Left kidney (tissue), 8 donors: ENCODE measurements at places on chromosomes 1 and 21.

GRCh38 chr21:44710294-44710665, 1.1 kb downstream of the TSPEAR start:
- DNase-seq: no peak

DNA sequence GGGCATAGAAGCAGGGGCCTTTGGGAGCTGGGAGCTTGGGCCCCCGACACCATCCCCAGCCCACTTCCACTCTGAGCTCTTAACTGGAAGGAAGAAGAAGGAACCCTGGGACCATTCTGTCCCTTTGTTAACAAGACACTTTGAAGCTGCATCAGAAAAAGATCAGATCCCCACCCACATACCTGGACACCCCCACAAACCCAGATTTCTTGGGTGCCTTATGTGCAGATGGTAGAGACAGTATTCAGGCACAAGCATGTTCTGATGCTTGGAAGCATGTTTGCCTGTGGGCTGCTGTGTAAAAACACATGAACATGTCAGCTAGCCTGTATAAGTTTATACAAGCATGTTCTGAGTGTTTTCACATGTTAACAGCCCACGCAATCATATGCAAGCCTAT, 3.7 kb downstream of the DLGAP3 start:
- no peak for DNase-seq

DNA sequence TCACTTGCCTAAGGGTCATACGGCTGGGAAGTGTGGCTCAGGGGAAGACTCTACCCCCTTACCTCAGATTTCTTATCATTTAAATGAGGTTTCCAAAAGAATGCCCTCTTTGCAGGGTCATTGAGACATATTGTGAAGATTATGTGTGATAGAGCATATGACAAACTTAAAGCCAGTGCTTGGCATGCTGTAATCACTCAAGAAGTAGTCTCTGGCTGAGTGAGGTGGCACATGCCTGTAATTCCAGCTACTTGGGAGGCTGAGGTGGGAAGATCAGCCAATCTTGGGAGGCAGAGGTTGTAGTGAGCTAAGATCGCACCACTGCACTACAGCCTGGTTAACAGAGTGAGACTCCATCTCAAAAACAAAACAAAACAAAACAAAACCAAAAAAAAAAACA, 7.5 kb upstream of the LDLRAD2 start:
- DNase-seq: no peak

GRCh38 chr1:69861641-69862040, 293.9 kb downstream of the LRRC7 start:
- no peak for DNase-seq

DNA sequence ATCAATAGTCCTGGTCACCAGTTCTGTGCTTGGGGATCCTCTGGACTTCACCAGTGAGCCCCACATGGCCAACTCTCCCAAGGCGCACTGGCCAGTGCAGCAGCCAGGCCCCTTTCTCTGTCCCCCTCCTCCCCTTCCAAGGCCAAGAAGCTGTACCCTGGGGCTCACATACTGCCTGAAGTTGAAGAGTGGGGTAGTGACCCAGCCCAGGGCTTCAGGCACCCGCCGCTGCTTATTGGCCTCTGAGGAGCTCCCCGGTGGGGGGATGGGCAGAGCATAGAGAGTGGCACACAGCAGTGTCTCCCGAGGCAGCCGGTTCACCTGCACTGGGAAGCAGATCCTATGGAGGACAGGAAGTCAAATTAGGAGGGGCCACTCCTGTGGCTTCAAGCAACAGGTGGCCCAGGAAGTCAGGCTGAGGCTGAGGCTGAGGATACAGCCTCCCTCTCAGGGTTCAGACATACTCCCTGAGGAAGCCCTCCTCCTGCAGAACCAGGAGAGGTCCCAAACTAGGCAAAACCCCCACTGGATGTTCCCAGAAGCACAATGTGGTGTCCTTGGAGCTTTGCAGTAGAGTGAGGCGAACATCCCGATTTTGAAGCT, 38.2 kb upstream of the PPP1R15B start:
- DNase-seq: no peak

GRCh38 chr1:155063550-155064110, at the start of gene EFNA4:
EFNA4 (plus strand) TSS chr1:155063740; CDS start chr1:155063824, 84 bp downstream.
- peak; percentile 91 for DNase-seq

- no peak for DNase-seq
Measured at GRCh38 chr21:45383615-45384201, 21.3 kb upstream of the COL18A1 start.

GRCh38 chr1:186708694-186709097, 28.5 kb upstream of the PTGS2 start:
- DNase-seq: no peak

GRCh38 chr1:9858293-9859035, 34.7 kb upstream of the CLSTN1 start:
- DNase-seq: no peak

DNA sequence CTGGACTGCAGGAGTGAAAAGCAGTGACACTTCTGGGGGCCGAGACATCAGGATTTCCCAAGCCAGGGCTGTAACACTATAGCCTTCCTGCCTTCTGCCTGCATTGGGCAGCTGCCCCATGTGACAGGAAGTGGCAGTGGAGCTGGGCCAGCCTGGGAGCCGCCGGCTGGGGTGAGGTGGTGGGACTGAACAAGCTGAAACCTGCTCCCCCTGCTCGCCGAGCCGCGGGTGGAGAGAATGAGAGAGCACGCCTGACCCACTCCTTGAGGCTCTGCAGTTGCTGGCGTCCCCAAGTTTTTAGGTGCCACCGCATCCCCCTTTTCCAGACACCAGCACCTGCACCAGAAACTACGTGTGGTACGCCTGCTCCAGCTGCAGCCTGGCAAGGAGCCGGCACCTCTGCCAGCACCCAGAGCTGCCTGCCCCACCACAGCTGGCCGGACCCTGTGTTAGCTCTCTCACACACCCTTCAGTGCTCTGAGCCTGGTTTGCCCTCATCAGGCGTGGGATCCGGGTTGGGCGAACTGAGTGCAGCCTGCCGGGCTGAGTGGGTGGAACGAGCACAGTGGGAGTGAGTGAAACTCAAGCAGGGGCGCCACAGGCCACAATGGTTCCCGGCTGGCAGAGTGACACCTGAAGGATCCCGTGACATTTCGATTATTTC, 119.4 kb downstream of the AKT3 start:
- DNase-seq: no peak

- DNase-seq: no peak
Measured at GRCh38 chr1:114075546-114076242, 78.0 kb downstream of the SYT6 start.

- no peak for DNase-seq
Measured at GRCh38 chr21:35099310-35099709, 50.2 kb upstream of the RUNX1 start.

DNA sequence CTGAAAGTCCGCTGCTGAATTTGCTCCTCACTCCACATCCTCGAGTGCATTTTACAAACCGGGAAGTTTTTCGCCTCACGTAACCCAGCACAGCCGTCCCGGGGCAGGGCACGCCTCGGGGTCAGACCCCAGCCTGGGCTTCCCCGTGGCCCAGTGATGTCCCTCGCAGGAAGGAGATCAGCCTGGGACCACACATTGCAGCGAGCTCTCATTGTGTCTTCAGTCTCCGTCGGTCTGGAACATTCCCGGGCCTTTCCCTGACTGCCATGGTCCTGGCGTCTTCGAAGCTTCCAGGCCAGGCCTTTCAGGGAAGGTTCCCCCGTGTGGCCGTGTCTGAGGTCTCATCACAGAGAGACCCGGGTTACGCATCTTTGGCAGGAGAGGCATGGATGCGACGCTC, 43.5 kb downstream of the MORN1 start:
- no peak for DNase-seq

- peak; percentile 57 for DNase-seq
Measured at GRCh38 chr1:12615865-12616708, 1.9 kb downstream of the DHRS3 start.

GRCh38 chr1:64236541-64236954, 33.1 kb downstream of the UBE2U start:
- DNase-seq: no peak

DNA sequence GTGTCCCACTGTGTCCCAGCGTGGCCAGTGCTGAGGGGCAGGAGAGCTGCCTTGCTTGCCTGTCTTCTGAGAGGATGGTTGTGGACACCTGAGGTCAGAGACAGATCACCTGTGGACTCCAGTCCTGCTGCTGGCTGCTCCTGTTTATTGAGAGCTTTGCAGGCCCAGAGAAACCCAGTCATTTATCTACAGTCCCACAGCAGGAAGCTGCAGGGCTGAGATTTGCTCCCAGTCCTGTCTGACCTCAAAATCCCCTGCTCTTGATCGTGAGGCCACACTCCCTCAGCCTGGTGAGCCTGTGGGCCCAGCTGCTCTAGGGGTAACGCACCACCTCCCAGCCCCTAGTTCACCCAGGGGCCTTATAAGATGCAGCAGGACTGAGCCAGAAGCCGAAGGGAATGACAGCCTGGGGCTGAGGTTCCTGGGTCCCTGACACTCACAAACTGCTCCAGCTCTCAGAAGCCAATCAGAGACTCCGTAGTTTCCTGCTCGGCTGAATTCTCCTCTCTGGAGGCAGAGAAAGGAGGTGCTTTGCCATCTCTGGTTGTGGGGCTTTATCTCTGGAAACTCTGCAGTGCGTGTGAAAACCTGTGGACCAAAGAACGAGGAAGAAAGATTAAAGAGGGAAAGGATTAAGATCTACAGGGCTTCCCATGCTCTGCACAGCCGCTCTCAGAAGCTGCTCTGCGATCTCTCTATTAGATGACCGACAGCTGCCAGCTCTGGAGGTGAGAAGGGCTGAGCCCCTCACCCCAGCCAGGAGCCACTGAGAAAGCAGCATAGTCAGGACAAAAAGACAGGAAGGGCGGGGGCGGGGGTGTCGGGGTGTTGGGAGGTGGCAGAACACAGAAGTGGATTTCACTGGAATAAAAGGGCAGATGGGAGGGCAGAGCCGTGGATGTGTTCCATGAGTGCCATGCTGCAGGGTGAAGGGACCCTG, 39.1 kb downstream of the UBIAD1 start:
- no peak for DNase-seq

DNA sequence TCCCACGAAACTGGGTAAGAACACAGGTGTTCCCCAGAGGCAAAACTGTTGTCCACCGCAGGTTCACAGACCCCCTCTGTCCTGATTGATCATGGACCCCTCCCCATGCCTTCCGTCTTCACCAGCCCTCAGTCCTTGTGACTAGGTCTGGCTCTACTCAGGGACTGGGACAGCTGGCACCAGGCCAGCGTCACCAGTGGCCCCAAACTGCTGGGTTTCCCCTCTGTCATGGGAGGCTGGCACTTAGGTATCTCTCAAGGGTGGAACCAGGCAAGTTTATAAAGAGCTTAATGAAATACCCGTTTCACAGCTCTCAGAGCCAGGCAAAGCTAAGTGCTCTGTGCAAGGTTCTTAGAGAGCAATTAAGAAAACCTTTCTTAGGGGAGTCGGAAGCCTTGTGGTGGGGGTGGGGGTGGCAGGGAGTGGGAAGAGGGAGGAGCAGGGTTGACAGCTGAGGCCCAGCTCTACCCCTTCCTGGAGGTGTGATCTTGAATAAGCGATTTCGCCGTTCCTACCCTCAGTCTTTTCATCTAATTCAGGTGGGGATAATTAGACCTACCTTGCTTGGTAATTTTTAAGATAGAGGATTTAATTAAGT, 35.0 kb upstream of the IFNLR1 start:
- no peak for DNase-seq

GRCh38 chr1:88566615-88567387, 117.3 kb upstream of the PKN2 start:
- DNase-seq: no peak

- peak; percentile 78 for DNase-seq
Measured at GRCh38 chr1:61337981-61338848, 255.9 kb downstream of the NFIA start.

DNA sequence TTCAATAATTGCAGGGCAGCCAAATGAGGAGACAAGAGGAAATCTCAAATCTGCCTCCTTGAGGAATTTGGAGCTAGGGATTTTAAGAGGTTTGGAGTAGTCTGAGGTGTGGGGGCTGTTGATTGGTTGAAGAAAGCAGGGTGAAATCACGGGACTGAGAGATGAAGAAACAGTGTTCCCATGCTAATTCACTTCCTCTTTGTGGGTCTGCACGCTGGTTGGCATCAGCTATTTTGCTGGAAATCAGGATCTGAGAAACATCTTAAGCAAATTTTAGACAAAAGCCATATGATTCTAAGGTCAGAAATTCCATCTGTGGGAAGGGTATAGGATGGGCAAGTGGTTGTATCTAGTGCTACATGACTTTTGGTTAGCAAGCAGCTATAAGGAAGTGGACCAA, 107.1 kb upstream of the PAXBP1 start:
- no peak for DNase-seq
